ENCODE measurements at places on chromosomes 12 and 14.

- DNase-seq = no peak
These were observed 15.4 kb downstream of the C1S start for GRCh38 chr12:7075939-7076338.

- no peak for DNase-seq
These were observed 210.9 kb downstream of the LRFN5 start for GRCh38 chr14:41817626-41818025.

- DNase-seq = no peak
These were observed 16.0 kb downstream of the PLD4 start for GRCh38 chr14:104940526-104941150.

GRCh38 chr12:47981496-47982260 is 18.3 kb downstream of the TMEM106C start:
- DNase-seq = no peak

GRCh38 chr12:15289192-15289591 is 33.1 kb upstream of the PTPRO start:
- DNase-seq = no peak

- DNase-seq = no peak
These were observed 190.4 kb downstream of the NUAK1 start for GRCh38 chr12:105948331-105948730.
